8988T (cell line): ENCODE measurements at places on chromosomes 7 and 10.

DNA sequence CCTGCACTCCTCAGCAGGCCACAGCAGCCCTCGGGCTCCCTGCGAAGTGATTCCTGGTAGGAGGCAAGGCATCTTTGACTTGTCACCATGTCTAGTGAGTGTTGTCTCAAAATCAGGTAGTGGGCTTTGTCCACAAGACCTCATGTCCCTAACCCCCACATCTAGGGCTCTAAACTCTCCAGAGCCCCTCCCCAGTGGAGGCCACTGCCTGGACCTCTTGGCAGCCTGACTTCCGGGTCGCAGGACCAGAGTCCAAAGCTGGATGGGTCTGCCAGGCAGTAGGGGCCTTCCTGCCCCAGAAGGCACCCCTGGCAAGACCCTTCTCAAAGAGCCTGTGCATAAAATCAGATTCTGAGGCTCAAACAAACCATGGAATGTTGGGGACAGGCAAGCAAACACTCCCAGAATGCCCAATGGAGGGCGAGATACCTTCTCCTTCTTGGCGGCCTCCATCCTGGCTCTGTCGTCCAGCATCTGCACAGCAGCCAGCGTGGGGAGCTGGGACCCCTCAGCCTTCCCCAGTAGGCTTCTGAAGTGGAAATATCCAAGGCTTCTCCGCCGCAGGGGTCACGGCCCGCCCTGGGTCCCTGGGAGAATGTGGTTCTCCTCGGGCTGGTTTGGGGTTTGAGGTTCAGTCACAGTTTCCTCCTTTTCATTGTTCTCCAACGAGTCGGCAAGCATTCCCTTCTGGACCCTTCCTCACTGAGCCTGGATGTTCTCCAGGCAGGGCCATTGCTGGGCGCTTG, 586 bp downstream of the GCK start:
- DNase-seq, result no peak

GRCh38 chr10:86319676-86320075, 46.9 kb downstream of the GRID1 start:
- no peak for DNase-seq

- DNase-seq, result no peak
Measured at GRCh38 chr7:116782177-116782711, 80.1 kb upstream of the CAPZA2 start.

DNA sequence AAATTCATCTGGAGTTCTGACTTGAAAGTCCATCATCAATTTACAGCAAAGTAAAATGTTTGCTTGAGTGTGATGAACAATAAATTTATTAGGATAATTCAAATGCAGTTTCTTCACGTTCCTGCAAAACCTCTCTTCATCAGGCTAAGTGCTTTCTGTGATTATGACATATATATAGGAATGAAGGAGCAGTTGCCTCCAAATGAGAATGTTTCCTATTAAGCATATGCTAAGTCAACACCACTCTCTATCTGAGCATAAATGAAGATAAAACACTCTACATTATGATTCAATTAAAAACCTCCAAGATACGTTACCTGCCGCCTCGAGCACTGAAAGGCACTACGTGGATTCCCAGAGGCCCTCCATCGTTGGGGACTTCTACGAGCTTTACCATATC, 416.1 kb downstream of the PARD3 start:
- no peak for DNase-seq

GRCh38 chr10:19983880-19984565, 167.8 kb downstream of the PLXDC2 start:
- DNase-seq, result no peak

DNA sequence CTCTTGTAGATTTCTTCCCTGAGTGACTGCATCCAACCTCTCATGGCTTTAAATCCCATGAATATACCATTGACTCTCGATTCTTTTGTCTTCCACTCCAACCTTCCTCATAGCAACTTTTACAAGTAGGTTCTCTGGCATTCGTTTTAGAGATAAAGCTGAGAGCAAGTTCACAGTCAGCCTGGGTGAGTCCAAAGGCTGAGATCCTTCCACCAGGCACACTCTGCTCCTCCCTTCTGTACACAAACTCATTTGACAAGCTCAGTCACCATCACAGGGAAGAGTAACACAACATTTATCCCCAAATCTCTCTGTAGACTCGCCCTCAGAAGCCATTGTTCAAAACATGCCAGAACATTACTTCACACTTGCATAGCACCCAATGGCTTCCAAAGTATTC, 10.9 kb downstream of the CTTNBP2 start:
- no peak for DNase-seq

DNA sequence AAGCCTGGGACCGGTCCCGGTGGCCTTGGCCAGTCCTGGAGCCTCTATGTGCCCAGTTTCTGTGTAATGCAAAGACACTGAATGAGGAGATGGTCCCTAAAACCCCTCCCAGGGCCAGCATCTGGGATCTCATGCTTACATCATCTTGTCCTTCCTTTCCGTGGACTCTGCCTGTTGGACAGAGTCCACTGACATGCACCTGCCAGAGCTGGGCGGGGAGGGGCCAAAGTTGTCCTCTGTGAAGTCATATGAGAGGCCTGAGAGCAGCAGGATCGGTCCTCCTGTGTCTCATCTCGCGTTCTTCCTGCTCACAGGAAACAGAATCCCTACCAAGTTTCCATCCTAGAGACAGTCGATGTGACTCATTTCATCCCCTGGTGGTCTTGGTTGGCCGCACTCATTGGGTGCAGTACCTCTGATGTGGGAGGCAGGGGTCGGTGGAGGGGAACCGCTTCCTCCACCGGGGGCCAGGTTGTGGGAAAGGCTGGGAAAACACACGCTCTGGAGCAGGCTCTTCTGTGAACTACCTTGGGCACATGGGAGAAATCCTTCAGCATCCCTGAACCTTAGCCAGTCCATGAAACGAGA, 389.6 kb upstream of the PODXL start:
- no peak for DNase-seq
